ENCODE measurements at places on chromosomes 7 and 10.

DNA sequence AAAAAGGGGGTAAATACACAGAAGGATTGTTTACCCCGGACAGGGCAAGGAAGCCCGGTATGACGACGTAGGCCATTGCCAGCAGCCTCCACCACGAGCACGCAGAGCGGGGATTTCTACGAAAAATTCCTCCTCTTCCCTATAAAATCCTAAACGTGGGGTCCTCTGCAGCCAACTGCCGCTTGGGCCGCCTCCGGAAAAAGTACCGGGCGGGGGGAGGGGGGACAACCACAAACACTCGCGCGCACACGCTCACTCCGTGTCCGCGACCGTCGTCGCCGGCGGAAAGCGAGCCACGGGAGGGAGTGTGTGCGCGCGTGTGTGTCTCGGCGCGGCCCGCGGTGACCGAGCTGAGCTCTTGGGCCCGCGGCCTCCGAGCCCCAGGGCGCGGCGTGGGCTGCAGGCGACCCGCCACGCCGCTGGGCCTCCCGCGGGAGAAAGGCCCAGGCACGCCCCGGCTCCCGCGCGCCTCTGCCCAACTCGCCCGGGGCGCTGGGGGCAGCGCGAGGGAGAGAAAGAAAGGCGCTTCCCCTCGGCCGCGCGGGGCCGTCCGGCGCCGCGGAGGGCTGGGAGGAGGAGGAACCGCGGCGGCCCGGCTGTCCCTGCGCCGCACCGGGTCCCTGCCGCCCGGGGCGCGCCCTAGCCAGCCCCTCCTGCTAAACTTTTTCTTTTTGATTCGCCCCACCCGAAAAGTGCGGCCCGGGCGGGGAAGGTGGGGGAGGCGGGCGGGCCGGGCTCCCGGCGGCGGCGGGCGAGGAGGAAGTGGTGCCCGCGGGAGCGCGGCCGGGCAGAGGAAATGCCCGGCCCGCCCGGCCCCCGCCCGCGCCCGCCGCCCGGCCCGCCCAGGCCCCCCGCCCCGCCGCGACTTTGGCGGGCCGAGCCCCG, 1.5 kb downstream of the CTBP2 start:
- peak; percentile 56 for DNase-seq

- DNase-seq = no peak
Observed at GRCh38 chr10:129954492-129955315, 9.4 kb downstream of the EBF3 start.

- no peak for DNase-seq
Observed at GRCh38 chr10:64528294-64529002, 1007.2 kb downstream of the REEP3 start.

- peak; percentile 27 for DNase-seq
Observed at GRCh38 chr10:22597138-22597537, 117.2 kb downstream of the PIP4K2A start.

GRCh38 chr10:12735843-12736462, 265.6 kb downstream of the CCDC3 start:
- DNase-seq = no peak

DNA sequence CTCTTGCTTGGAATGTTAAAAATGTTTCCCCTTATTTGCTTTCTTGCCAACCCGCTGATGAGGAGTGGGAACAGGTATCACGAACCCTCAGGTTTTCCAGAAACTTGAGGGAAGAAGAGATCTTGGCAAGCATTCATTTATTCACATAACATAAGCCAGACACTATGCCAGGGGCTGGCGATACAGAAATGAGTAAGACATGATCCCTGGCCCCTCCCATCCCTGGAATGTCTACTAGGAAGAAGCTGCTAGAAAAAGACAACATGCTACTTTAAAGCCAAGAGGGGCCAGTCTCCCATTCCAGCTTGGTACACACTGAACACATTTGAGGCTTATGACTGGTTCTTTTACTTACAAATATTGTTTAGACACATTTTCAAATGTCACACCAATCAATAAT, 26.4 kb downstream of the SLC35B4 start:
- DNase-seq = no peak

DNA sequence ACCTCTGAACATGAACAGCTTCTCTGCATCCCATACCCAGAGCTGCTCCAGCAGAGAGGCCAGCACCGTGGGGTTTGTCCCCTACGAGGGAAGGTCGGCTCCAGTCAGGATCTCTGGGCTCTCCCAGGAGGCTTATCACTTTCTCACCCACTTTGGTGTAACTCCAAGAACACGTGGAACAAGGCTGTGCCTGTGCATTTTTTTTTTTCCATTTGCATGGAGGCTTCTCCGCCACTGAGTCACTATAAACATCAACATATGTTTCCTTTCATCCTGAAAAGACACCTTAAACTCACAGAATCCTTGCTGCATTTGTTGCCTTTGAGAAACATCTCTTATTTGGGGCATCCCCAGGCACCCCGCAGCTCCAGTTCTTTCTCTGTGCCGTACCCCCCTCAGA, 29.4 kb upstream of the ECHDC3 start:
- DNase-seq = no peak

DNA sequence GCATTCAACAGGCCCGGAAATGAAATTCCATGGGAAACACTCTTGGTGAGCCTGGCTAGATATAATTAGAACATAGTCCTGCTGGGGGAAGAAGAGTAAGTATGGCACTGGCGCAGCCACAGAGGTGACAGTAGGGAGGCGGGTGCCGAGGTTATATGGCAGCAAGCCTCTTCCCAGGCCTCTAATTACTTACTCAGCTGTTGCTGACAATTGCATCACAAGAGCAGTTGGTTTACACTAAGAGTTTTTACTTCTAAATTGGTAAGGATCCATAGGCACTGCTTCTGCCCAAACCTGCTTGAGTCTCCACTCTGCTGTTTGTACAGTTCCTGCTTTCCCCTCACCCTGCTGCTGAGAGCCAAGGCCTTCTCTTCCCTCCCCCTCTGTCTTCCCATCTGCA, 93.3 kb upstream of the DUSP5 start:
- no peak for DNase-seq

Data from suppressor macrophage (primary cell).